B cell (primary cell): ENCODE measurements at places on chromosomes 5 and 9. TPM values are rescaled to one million over a fixed set of nuclear protein-coding genes. Genes with fewer than 3 reads are reported as not detected.

DNA sequence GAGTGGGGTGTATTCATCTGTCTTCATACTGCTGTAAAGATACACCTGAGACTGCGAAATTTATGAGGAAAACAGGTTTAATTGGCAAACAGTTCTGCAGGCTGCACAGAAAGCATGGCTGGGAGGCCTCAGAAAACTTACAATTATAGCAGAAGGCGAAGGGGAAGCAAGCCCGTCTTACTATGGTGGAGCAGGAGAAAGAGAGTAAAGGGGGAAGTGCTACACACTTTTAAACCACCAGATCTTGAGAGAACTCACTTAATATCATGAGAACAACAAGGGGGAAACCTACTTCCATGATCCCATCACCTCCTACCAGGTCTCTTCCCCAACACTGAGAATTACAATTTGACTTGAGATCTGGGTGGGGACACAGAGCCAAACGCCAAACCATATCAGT, 12.5 kb upstream of the NREP start:
- no peak for DNase-seq

GRCh38 chr5:131513780-131514179, 121.2 kb downstream of the RAPGEF6 start:
- no peak for DNase-seq

Gene LCN15
- polyA plus RNA-seq: not detected in 2 replicates

DNA sequence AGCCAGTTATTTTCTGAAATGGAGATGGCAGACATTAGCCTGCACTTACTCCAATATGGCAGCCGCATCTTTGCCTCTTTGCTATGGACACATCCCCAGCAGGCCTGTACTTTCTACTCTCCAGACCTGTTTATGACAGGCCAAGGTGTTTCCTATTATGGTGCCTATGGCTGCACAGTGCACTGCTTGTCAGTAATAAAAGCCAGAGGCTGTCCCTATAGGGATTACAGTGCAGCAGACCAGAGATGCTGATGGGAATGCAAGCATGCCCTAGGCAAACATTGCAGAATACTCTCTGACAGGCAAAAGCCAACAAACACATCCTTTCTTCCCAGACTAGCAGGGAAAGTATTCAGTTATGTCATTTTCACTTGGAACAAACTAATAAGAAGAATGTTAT, 442.9 kb downstream of the RAB3C start:
- DNase-seq: no peak

GRCh38 chr9:114342755-114343440, 13.2 kb downstream of the ORM2 start:
- no peak for DNase-seq

DNA sequence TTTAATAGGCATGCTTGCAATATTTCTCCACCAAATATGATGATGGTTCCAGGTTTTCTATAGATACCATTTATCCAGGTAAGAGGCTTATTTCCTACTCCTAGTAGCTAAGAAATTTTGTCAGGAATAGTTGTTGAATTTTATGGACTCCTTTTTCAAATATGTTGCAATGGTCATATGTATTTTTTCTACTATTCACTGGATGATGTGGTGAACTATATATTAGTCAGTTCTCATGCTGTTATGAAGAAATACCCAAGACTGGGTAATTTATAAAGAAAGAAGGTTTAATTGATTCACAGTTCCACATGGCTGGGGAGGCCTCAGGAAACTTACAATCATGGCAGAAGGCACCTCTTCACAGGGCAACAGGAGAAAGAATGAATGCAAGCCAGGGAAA, 141.1 kb upstream of the NR3C1 start:
- DNase-seq: no peak

GRCh38 chr5:124889486-124889825, 143.0 kb upstream of the ZNF608 start:
- no peak for DNase-seq

Gene GARIN3
- polyA plus RNA-seq: not detected in 2 replicates

DNA sequence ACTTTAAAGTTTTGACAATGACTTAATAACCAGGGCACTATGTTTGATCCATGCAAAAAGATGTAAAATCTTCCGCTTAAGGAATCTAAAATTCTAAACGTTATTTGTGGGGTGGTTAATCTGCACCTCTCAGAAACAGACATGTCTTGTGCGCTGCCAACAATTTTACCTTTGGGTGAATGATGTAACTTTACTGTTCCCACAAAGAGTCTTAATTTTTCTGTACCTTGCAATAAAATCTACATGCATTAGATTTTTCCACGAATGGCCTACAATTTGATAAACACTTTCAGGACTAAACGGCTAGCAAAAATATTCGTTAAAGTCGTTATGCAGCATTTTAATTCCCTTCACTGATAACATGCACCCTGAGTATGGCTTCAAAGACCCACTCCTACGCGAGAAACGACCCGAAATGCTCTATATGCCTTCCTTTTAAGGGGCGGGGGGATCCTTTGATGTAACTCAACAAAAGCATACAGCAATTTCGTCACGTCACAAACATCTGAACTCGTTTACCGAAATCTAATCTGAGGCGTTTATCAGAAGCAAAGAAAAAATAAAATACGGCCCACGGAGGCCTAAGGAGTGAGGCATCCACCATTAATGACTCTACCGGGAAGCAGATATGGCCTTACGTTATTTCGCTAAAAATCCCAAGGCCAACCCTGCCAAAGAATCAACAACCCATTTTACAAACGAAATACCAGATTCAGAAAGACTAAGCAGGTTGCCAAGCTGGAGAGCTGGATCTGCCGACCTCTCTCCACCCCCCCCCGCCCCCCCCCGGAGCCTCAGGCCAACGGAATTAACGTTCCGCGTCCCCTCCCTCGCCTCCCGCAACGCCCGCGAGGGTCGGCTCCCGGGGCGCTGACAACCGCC, 621 bp downstream of the AK6 start:
- DNase-seq: no peak

Gene BTNL8
- not detected in 2 replicates for polyA plus RNA-seq

GRCh38 chr9:125074976-125075375, 68.4 kb downstream of the SCAI start:
- DNase-seq: no peak

DNA sequence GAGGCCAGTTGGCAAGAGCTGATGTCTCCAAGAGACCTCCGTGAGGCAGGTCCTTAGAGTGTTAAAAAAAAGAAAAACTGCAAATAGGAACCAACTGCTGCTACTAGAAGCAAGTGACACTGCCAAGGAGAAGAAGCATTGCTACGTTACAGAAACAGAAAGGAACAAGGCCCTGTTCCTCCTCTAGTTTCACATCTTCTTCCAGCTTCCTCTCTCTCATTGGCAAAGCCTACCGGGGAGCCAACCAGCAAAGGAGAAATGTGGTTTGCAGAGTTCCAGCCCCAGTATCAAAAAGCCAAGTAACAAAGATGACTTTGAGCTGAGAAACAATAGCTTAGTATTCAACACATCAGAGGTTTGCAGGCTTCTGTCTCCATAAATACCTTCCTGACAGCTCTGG, 145.9 kb downstream of the PRELID2 start:
- peak; percentile 48 for DNase-seq

Gene TUSC1
- 0.55 and 0.82 TPM in 2 replicates for polyA plus RNA-seq

DNA sequence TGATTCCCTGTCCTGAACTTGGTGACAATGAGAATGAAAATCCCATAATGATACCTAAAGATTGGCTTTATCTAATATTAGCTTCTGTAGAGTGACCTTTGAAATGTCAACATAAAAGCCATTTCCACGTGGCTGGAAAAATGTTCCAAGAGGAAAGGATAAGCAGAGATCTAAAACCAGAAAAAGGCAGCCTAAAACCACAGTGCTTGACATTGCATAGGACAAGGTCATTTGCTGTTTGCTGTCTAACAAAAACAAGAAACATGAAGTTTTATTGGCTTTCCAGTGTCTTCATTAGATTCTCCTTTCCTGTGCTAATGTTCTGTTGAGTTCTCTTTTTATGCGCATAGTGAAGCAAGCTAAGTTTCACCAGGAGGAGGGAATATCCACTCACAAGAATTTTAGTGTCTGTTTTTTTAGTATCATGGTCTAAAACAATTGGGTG, 44.6 kb downstream of the CPEB4 start:
- no peak for DNase-seq

DNA sequence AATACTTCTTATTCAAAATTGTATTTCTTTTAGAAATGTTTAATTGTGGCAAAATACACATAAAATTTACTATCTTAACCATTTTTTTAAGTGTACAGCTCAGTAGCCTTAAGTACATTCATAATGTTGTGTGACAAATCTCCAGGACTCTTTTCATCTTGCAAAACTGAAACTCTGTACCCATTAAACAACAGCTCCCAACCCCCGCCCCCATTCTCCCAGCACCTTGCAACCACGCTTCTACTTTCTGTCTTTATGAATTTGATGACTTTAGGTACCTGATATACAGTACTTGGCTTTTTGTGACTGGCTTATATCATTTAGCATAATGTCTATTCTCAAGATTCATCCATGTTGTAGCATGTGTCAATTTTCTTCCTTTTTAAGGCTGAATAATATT, 2.8 kb upstream of the IL5 start:
- no peak for DNase-seq

- DNase-seq: no peak
These were observed 4.9 kb downstream of the DAPK1 start for GRCh38 chr9:87502391-87503221.

DNA sequence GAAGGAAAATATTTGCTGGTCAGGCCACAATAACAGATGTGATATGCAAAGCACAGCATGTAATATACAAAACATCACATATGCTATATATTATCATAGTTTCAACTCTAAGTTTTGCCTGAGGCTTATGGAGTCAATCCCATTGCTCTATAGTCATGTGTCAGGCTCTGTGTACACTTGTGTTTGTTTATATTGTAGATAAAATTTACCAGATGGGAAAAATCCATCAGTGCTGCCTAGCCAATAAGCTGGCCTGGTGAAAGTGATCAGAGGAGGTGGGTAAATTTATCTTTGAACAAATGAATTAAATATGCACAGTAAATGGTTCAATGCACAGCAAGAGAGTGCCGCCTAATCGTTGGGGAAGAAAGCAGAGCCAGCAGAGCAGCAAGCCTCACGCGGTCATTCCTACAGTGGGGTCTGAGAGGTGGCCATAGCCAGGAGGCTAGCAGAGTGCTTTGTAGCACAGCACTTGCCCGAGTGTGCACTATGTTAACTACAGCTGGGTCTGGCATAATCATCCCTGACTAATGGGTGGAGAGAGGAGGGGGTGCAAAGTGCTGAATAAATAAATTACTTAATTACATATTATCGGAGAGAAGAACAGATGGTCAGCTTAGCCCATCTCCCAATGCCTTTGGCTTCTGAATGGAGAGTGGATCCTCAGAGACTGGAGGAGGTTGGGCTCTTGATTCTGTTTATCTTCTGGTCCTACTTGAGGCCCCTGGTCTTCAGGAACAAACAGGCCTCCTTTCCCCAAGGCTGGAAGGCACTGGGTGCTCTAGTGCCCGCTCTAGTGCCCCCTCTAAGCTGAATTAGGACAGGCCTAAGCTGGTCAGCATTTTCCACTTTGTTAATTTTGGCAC, 153.5 kb downstream of the MAT2B start:
- DNase-seq: no peak

Gene CAPSL
- not detected in 2 replicates for polyA plus RNA-seq

GRCh38 chr5:66851306-66851705, 255.1 kb downstream of the MAST4 start:
- DNase-seq: no peak

- DNase-seq: no peak
These were observed 8.2 kb downstream of the GNE start for GRCh38 chr9:36250079-36250478.

- no peak for DNase-seq
These were observed 100.8 kb downstream of the CTNND2 start for GRCh38 chr5:11803436-11803835.

DNA sequence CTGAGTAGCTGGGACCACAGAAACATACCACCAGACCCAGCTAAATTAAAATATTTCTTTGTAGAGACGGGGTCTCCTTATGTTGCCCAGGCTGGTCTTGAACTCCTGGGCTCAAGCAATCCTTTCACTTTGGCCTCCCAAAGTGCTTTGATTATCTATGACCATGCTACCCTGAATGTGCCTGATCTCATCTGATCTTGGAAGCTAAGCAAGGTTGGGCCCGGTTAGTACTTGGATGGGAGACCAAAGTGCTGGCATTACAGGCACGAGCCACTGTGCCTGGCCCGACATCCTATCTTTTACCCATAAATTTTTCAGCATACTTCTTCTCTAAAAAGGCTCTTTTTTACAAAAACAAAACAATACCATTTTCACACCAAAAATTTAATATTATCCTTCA, 137.0 kb upstream of the LRRTM2 start:
- DNase-seq: no peak

GRCh38 chr9:10250219-10250618, 362.6 kb downstream of the PTPRD start:
- no peak for DNase-seq

DNA sequence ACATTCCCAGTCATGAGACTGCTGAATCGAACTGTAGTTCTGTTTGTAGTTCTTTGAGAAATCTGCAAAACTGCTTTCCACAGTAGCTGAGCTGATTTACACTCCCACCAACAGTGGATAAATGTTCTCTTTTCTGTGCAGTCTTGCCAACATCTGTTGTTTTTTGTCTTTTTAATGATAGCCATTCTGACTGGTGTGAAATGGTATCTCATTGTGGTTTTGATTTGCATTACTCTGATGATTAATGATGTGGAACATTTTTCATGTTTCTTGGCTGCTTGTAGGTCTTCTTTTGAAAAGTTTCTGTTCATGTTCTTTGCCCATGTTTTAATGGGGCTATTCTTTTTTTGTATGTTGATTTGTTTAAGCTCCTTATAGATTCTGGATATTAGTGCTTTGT, 187.3 kb upstream of the TLE4 start:
- no peak for DNase-seq

GRCh38 chr9:119009249-119009648, 360.0 kb downstream of the BRINP1 start:
- DNase-seq: no peak

Gene CFAP90
- not detected in 2 replicates for polyA plus RNA-seq

GRCh38 chr9:27085456-27085855, 23.6 kb upstream of the TEK start:
- DNase-seq: no peak

DNA sequence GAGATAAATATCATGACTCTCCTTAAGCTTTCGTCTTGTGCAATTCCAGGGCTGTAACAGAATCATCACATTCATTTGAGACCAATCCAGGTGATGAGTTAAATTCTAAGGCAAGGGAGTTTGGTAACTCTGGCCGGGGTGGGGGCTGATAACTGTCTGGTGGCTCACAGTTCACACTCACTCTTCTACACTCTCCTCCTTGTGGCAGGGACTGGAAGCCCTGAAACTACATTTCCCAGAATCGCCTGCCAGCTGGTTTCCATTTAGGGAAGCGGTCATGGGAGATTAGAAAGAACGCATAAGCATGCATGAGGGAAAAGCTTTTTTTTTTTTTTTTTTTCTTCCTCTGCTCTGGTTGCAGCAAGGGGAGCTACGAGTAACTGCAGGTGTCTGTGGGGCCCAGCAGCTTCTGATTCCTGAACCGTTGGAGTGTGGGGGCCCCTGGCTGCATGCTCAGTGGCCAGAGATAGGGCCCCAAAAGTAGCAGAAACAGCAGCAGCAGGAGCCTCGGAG, 154.8 kb upstream of the TBC1D2 start:
- peak; percentile 22 for DNase-seq
